Ascending aorta (tissue), 2 donors: ENCODE measurements at places on chromosomes 3 and 15. TPM values are rescaled to one million over a fixed set of nuclear protein-coding genes. Genes with fewer than 3 reads are reported as not detected.
A peak's percentile ranks its signal among the peaks of the same experiment; 100 is the strongest.

The CCRL2 gene
- not detected for total RNA-seq

The EPHB1 gene
- 0.53 TPM for total RNA-seq

DNA sequence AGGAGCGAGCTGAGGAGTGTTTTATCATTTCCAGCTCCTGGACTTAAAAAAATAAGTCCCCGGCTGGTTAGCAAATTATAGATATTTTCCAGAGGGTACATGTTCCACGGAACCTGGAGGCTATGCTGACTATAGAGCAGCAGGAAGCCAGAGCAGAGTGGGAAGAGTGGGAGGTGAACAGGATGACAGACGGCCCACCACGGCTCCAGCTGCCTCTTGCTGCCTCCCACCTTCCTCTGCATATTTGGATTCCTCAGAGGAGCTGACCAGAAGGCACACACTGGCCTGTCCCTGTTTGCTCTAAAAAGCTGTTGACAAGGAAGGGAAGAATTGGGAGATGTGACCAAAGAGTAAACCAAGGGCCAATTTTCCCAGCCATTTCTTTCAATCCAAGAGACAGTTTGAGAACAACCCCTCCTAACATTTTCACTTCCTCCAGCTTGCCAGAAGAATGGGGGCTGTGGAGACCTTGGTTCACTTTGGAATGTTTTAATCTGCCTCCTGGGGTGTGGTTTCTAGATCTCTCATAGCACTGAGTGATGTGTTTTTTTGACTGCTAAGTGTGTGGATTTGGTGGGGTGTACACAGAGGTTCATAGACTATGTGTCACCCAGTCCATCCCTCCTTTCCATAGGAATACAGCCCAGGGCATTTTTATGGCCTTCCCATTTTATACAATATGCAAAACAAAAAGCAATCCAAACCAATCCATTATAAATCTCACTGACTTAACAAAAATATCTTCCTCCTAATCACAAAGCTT is 36.8 kb downstream of the HGD start:
- no peak for DNase-seq
- no peaks in the 10 kb centered on the region for H3K27me3 ChIP-seq
- no peaks in the 10 kb centered on the region for H3K36me3 ChIP-seq
- H3K27ac ChIP-seq, result no peak overlapping the region
- H3K4me1 ChIP-seq, result no peaks in the 10 kb centered on the region

- DNase-seq, result no peak
- no peak overlapping the region for H3K27ac ChIP-seq
- no peaks in the 10 kb centered on the region for H3K27me3 ChIP-seq
- no peaks in the 10 kb centered on the region for H3K4me1 ChIP-seq
- H3K36me3 ChIP-seq, result no peaks in the 10 kb centered on the region
Measured at GRCh38 chr3:29026286-29026685, 254.6 kb upstream of the RBMS3 start.

- H3K4me1 ChIP-seq, result no peaks in the 10 kb centered on the region
- no peaks in the 10 kb centered on the region for H3K36me3 ChIP-seq
- DNase-seq, result no peak
- no peaks in the 10 kb centered on the region for H3K27me3 ChIP-seq
- no peak overlapping the region for H3K27ac ChIP-seq
- H3K4me3 ChIP-seq, result no peak overlapping the region
Measured at GRCh38 chr3:106745344-106746168, 631.7 kb upstream of the CCDC54 start.

The TRA2B gene
- 138 TPM for total RNA-seq

The ONECUT1 gene
- 1.5 TPM for total RNA-seq

The TMEM212 gene
- total RNA-seq, result not detected

DNA sequence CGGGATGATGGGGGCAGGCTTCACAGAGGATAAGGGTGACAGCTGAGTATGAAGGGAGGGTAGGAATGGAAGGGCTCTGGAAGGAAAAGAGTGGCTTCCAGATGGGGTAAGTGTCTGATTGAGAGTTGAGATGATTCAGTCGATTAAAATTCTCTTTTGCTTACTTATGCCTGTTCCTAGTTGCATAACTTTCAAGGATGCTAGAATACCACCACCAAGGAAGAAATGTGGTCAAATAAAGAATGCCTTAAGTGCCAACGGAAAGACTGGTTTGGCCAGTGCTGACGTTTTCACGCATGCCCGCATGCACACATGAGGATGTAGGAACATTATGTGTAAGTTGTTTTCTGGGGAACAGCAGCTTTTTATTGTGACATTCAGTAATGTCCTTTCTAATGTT is 263.4 kb upstream of the WNT5A start:
- no peaks in the 10 kb centered on the region for H3K4me1 ChIP-seq
- no peak overlapping the region for H3K4me3 ChIP-seq
- DNase-seq, result no peak

The ATP13A5 gene
- total RNA-seq, result not detected

DNA sequence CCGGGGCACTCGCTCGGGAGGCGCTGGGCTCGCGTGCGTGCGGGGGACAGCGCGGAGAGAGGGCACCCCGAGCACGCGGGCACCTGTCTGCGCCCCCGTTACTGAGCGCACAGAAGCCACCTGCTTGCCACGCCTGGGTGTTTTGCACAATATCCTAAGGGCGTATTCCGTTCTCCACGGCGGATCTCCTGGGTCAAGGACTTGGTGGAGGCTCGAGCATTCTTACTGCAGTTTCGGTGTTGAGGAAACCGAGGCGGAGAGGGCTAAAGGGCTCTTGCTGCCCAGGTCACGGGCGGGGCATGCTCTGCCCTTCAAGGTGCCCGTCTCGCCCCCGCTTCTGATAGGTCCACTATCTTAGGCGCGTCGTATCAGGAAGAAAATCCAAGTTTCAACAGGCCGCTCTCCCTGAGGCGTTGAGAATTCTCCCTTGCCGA is 526 bp downstream of the GPD1L start:
- no peaks in the 10 kb centered on the region for H3K36me3 ChIP-seq
- H3K27me3 ChIP-seq, result no peaks in the 10 kb centered on the region
- DNase-seq, result peak; percentile 70
- peak overlapping the region; percentile 87 for H3K4me3 ChIP-seq
- peak overlapping the region; percentile 70 for H3K27ac ChIP-seq

DNA sequence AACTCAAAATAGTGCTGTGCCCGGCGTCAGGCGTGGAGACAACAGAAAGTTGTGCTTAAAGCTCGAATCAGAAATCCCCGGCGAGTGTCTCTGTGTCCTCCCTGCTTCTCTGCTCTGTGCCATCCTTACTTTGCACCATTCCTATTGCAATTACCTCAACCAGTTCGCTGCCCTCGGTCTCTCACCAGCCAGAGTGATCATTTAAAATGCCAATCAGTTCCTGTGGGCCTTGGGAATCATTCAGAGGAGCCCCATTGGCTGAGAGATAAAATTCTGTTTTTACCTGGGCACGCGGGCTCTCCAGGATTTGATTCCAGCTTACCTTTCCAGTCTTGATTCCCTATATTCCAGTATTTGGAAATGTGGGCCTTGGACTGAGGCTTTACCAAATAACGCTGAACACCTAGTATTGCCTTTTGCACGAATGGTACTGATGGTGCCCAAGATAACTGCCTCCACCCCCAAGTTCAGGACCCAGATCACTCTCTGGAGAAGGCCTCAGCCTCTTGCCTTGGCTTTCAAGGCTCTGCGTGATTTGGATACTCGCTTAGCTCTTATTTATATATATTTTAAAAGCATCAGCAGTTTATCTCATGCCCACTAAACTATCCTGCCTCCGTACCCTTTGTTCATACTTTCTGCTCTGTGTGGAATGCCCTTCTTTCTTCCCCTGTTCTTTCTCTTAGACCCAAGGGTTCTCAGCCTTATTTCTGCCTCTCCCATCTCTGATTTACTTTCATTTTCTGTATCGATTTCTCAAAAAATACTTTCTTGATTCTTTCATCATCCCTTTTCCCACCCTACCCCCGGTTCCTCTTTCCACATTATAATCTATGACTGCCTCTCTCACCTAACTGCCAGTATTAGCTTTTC is 863 bp downstream of the PSMA4 start:
- DNase-seq, result no peak
- H3K4me1 ChIP-seq, result peaks cover 11% of the 10 kb centered on the region
- peaks cover 23% of the 10 kb centered on the region for H3K36me3 ChIP-seq
- no peaks in the 10 kb centered on the region for H3K27me3 ChIP-seq

The EIF2A gene
- total RNA-seq, result 83.2 TPM

GRCh38 chr3:2211568-2211967 is 112.9 kb downstream of the CNTN4 start:
- no peaks in the 10 kb centered on the region for H3K27me3 ChIP-seq
- no peak overlapping the region for H3K27ac ChIP-seq
- H3K4me3 ChIP-seq, result no peak overlapping the region
- no peaks in the 10 kb centered on the region for H3K36me3 ChIP-seq

The CHRM5 gene
- not detected for total RNA-seq

- DNase-seq, result peak; percentile 80
- no peak overlapping the region for H3K27ac ChIP-seq
- no peaks in the 10 kb centered on the region for H3K36me3 ChIP-seq
- no peaks in the 10 kb centered on the region for H3K4me1 ChIP-seq
- no peak overlapping the region for H3K4me3 ChIP-seq
Measured at GRCh38 chr3:187679638-187680396, 9.6 kb upstream of the SST start.

DNA sequence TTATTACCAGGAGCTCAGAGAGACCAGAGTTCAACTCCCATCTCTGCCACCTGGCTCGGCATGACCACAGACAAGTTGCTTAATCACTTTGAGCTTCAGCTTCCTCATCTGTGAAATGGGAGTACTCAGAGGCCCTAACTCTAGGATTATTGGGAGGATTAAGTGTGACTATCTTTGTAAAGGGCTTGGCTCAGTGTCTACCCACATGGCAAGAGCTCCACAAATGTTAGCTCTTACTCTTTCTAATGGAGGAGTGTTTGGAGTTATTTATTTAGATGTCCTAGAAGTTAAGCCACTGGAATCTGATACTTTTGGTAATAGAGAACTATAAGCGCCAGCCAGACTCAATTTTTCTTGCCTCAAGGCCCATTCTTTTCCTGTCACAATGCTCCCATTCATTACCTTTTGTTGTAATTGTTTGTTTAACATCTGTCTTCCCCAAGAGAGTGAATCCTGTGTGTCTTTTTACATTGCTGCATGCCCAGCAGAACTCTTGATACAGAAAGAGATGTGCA is 12.3 kb upstream of the LMCD1 start:
- no peak overlapping the region for H3K4me3 ChIP-seq
- H3K4me1 ChIP-seq, result peaks cover 12% of the 10 kb centered on the region
- DNase-seq, result no peak
- H3K27ac ChIP-seq, result peak overlapping the region; percentile 86

The NAALADL2 gene
- total RNA-seq, result 5.9 TPM

The CPEB1 gene
- 2.4 TPM for total RNA-seq

The FES gene
- total RNA-seq, result 65.1 TPM

- H3K4me3 ChIP-seq, result no peak overlapping the region
- no peak for DNase-seq
- no peaks in the 10 kb centered on the region for H3K27me3 ChIP-seq
- H3K27ac ChIP-seq, result no peak overlapping the region
- H3K4me1 ChIP-seq, result no peaks in the 10 kb centered on the region
Measured at GRCh38 chr3:112111785-112112402, 21.2 kb downstream of the GCSAM start.

The ECE2 gene
- total RNA-seq, result not detected

DNA sequence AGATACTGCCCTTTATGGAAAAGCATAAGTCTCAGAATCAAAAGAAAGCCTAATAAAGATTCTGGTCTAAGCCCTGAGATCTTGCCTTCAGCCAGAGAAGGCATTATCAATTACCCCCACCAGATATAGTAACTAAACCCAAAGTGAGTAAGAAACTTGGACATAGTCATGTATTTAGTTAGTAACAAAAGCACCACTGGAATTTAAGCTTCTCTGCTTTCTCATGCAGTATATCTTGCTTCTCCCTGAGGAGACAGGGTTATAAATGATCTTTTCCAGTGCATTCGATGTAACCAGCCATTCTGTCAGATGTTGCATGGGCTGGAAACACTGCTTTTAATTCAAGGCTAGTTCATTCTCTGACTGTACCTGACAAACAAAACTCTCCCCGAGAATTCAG is 946.7 kb downstream of the NAALADL2 start:
- DNase-seq, result no peak
- H3K27ac ChIP-seq, result no peak overlapping the region
- H3K4me3 ChIP-seq, result no peak overlapping the region
- H3K27me3 ChIP-seq, result no peaks in the 10 kb centered on the region
- H3K36me3 ChIP-seq, result no peaks in the 10 kb centered on the region

The PLA2G4D gene
- not detected for total RNA-seq

The CGNL1 gene
- total RNA-seq, result 3.5 TPM

- H3K27me3 ChIP-seq, result no peaks in the 10 kb centered on the region
- H3K4me1 ChIP-seq, result peaks cover 14% of the 10 kb centered on the region
- no peaks in the 10 kb centered on the region for H3K36me3 ChIP-seq
- H3K4me3 ChIP-seq, result peak overlapping the region; percentile 2
Measured at GRCh38 chr3:13277196-13277813, 142.8 kb downstream of the NUP210 start.

The CNBP gene
- total RNA-seq, result 166 TPM

The PARP3 gene
- 29.5 TPM for total RNA-seq

- no peak overlapping the region for H3K27ac ChIP-seq
- H3K4me1 ChIP-seq, result peaks cover 3% of the 10 kb centered on the region
- no peaks in the 10 kb centered on the region for H3K36me3 ChIP-seq
- DNase-seq, result no peak
Measured at GRCh38 chr3:178381555-178381954, 154.7 kb upstream of the KCNMB2 start.
